Keratinocyte (primary cell): ENCODE measurements at places on chromosomes 7 and 10.

DNA sequence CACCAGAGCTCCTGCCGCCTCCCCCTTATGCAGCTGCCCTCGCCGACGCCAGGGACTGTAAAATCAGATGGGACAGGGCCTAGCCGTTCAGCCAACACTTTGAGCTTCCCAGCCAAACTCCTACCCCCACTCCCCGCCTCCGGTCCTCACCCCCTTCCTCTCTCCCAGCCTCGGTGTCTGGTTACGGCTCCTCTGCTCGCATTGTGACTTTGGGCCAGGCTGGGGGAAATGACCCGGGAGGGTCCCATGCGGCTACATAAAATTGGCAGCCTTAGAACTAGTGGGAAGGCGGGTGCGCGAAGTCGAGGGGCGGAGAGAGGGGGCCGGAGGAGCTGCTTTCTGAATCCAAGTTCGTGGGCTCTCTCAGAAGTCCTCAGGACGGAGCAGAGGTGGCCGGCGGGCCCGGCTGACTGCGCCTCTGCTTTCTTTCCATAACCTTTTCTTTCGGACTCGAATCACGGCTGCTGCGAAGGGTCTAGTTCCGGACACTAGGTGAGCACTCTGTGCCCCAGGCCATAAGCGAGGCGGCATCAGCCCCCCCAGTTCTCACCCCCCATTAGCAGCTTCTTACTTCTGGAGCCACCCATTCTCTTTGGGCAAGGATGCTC, at the start of gene KAZALD1:
TSS of gene KAZALD1 (plus strand) at position 366 of the 608 bp plus-strand sequence. CDS start 604 bp downstream, outside the sequence.
- DNase-seq: no peak

- DNase-seq: no peak
Observed at GRCh38 chr7:127850195-127850594, 181.0 kb downstream of the LRRC4 start.

GRCh38 chr7:130923365-130923764, 189.4 kb upstream of the KLF14 start:
- DNase-seq: no peak

- no peak for DNase-seq
Observed at GRCh38 chr7:13197501-13197900, 510.1 kb downstream of the ARL4A start.

DNA sequence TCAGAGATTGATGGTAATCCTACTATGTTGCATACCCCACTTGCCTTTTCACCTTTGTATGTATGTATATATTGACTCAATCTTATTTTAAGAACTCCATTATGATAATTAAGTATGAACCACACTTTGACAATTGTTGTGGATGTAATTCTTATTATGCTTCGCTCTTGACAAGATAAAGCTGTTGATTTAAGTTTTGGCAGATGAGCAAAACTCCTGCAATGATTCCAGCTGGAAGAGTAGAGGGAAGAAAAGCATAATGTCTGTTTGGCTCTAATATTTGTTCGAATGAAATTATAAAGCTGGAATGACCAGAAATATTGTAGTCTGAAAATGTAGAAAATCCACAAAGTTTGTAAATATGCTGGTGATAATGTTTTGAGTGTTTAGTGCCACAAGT, 83.8 kb upstream of the AKR1E2 start:
- DNase-seq: no peak

GRCh38 chr7:92634205-92634604, 44.0 kb upstream of the FAM133B start:
- DNase-seq: no peak

GRCh38 chr7:128227271-128227670, 13.8 kb upstream of the LEP start:
- DNase-seq: no peak

DNA sequence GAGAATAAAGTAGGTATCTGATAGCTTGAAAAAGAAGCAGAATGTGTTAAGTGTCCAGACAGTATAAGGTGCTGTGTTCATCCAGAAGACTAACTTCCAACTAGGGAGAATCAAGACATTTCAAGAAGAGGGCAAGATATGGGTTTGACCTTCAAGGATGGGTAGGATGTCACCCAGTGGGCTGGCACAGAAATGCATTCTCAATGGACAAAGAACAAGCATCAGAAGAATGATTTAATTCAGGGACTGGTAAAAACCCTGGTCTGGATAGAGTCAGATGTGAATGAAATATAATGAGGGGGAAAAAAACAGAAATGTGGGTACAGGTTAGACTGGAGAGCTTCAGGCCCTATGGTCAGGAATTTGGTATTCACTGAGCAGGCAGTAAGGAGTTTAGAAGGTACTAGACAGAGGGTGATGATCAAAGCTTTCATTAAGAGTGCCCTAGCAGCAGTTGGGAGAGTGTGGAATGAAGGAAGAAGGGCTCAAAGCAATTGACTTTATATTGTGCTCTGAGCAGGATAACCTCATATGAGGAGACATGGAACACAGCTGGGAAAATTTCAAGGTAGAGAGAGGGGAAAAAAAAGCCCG, 180.7 kb upstream of the ANK3 start:
- DNase-seq: no peak

DNA sequence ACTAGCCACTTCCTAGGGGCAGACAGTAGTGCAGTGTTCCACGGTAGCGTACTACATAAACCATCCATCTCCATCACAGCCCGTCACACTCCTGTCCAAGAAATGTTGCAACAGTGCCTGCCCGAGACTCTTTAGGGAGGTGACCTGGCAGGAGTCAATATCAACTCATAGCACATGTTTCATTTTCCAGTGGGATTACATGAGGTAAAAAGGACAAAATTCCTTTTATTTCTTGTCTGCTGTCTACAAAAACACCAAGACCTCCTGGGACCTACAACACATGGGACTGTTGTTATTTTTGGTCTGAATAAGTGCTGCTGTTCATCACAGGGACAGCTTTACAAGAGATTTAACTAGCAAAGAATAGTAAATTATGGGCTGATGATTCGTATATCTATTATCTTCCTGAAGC, 99.9 kb downstream of the MPP7 start:
- DNase-seq: no peak

DNA sequence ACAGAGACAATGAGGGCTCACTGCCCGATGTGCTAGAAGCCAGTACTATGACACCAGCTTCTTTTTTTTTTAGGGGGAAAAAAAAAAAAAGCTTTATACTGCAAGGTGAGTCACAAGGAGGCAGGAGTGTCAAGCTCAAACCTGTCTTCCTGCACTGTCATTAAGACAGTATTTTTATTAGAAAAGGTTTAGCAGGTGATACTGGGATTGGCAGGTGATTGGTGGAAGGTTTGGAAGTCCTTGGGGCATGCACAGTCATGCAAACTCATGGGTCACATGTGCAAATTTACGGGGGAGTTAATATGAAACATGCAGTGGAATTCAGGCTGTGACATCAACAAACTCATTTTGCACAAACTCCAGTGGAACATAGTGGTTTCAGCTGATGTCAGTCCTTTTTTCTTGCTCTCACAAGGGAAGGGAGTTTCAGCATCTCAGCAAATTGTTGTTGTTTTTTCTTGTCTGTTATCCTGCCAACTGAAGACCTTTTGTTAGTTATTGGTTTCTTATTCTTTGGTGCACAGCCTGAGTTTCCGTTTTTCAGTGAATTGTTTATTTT, 530.6 kb downstream of the ANKRD7 start:
- peak; percentile 94 for DNase-seq

DNA sequence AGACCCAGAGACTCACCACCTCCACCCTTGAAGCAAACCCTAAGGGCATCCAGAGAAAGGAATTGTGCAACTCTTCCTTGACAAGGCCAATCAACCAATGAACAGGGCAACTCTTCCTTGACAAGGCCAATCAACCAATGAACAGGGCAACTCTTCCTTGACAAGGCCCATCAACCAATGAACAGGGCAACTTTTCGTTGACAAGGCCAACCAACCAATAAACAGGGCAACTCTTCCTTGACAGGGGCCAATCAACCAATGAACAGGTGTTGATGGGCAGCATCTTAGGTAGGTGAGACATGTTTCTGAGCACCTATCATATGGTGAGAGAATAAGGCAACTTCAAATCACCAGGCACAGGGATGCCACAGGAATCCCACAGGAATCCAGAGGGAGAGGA, 181.5 kb upstream of the RNF32 start:
- no peak for DNase-seq

DNA sequence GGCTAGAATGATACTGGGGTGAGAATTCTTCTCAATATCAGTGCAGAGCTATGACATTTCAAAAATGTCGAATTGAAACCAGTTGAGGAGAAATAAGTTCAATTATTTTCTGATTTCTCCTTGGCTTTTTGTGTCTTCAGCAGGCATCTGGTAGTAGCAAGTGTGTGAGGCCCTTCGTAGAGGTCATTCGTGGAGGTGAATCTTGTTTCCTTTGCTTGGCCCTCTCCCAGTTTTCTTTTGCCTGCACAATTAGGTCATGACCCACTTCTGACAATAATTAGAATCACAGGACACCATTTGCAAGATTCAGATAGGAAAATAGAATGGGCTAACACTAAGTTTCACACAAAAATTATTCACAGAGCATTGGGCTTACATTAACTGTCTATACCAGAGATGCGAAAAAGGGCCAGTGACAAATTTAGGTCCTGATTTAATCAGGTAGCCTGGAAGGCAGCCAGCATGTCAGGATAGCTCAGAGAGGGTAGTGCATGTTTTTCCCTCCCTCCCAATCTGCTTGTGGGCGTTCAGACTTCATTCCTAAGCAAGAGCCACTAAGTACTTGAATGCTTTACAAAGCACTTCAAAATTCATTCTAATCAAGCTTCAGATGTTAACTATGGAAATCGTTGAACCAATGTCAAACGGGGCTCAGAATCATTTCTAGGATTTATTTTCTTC, 24.0 kb upstream of the A1CF start:
- no peak for DNase-seq

DNA sequence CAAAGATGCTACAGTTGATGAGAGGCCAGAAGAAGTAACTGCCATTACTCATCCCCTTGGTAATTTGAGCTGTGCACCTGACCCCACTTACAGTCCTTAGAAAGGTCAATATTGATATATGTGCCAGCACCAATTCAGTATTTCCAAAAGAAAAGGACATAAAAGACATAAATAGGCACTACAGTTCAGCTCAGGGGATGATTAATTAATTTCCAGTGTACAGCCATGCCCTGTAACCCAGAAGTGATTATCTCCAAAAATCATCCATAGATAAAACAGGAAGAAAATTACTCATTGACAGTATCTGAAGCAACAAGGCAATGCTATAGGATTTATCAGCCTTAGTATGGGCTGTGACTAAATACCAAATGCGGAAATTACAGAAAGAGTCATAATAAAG, 82.4 kb downstream of the PHYHIPL start:
- no peak for DNase-seq

DNA sequence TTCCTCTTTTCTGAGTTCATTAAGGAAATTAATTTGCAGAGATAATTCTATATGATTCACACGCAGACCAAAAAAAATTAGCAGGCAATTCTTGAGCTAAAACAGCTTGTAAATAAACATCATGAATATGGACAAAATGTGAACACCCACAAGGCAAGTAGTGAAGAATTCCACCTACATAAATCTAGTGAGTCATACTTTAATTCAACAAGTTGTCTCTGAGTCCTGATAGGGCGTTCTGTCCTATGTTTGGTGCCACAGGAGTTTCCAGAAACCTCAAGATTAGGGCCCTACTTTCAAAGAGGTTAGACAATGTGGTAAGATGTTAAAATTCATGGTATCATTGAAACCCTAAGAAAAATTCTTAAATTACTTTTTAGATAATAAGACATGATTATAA, 122.3 kb downstream of the SGMS1 start:
- no peak for DNase-seq
